ENCODE measurements at places on chromosomes 3 and 15. TPM values are rescaled to one million over a fixed set of nuclear protein-coding genes. Genes with fewer than 3 reads are reported as not detected.
A peak's percentile ranks its signal among the peaks of the same experiment; 100 is the strongest.

DNA sequence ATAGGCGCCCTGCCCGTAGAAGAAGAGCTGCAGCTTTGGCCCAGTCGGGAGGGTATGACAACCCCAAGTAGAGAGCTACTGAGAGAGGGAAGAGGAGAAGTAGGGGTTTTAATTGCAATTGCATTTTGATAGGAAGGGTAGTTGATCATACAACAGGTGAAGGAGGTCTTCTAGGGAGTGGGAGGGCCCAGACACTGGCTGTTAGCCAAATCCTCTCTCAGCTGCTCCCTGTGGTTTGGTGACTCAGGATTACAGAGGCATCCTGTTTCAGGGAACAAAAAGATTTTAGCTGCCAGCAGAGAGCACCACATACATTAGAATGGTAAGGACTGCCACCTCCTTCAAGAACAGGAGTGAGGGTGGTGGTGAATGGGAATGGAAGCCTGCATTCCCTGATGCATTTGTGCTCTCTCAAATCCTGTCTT lies 408.9 kb upstream of the THBS1 start:
- H3K27me3 ChIP-seq: no peaks in the 10 kb centered on the region
- peak overlapping the region; percentile 74 for H3K27ac ChIP-seq
- H3K36me3 ChIP-seq: no peaks in the 10 kb centered on the region
- peaks cover 19% of the 10 kb centered on the region for H3K4me1 ChIP-seq
- DNase-seq: peak; percentile 93

GRCh38 chr15:40960925-40961324 lies 7.7 kb downstream of the CHAC1 start:
- H3K36me3 ChIP-seq: no peaks in the 10 kb centered on the region
- H3K27ac ChIP-seq: no peak overlapping the region
- peaks cover 52% of the 10 kb centered on the region for H3K4me1 ChIP-seq

DNA sequence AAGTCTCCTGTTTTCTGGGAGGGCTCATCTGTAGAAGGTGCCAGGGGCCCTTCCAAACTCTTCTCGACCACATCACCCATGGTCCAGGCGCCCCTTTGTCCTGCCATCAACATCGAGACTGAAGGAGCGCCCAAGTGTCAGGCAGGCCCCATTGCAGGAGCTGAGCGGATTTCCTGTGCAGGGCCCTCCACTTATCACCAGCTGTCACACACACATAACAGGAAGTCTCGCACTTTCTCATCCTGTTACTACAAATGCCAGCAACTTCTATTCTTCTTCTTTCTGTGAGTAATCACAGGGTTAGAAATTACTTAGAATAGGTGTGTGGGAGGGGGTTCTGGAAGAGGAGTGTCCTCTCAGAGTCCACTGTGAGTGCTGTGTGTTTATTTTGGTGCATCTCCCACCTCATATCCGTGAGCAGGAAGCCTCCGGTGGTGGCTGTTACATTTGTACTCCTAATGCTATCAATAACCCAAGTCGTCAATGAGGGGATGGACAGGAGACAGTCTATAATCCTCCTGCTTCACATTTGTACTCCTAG lies at the start of gene KLHL6:
Gene KLHL6, minus strand, starts transcription at position 166 of the 541 bp plus-strand sequence. Its CDS starts 53 bp downstream, at position 113.
- H3K4me3 ChIP-seq: peak within 1 kb of the TSS; percentile 4
- H3K36me3 ChIP-seq: no peaks in the 10 kb centered on the region
- DNase-seq: peak; percentile 69
- no peaks in the 10 kb centered on the region for H3K4me1 ChIP-seq
- peak within 1 kb of the TSS; percentile 72 for H3K27ac ChIP-seq

GRCh38 chr15:79970624-79971434 lies at the start of gene BCL2A1:
TSS of gene BCL2A1 (minus strand) at chr15:79971196. CDS start at chr15:79971119, 77 bp downstream.
- no peaks in the 10 kb centered on the region for H3K4me1 ChIP-seq
- H3K4me3 ChIP-seq: no peak within 1 kb of the TSS
- no peaks in the 10 kb centered on the region for H3K27me3 ChIP-seq
- H3K27ac ChIP-seq: no peak within 1 kb of the TSS
- DNase-seq: peak; percentile 77

PLA2G4D gene
- total RNA-seq: not detected

ZNF662 gene
- total RNA-seq: 13.0 TPM
